Small intestine (tissue), 16 donors: ENCODE measurements at places on chromosomes 2 and 18. TPM values are rescaled to one million over a fixed set of nuclear protein-coding genes. Genes with fewer than 3 reads are reported as not detected.

Gene PCARE
- not detected for polyA plus RNA-seq

Gene STK17B
- polyA plus RNA-seq: 23.2 TPM

Gene FOXI3
- polyA plus RNA-seq: not detected

DNA sequence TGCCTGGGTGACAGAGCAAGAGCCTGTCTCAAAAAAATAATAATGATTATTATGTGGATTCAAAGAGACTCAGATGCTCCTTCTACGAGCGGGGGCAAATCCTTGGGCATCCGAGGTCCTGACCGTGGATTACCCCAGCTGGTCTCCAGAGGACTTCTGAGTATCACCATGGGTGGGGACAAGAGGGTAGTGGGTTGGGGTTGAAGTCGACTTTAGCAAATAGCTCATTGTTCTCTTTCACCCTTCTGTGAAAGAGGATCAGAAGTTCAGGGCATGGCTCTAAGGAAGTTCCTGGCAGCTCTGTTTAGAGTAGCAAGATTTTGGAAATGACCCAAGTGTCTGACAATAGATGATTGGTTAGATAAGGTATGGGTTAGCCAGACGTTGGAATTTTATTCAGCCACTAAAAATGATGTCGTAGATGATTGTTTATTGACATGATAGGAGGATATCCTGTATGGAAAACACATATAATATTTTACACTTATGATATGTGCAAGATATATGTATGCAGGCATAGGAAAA lies 59.0 kb upstream of the SPRED2 start:
- H3K27me3 ChIP-seq: no peaks in the 10 kb centered on the region
- no peak overlapping the region for H3K27ac ChIP-seq

GRCh38 chr18:13617826-13618515 lies 108.4 kb downstream of the FAM210A start:
- H3K4me1 ChIP-seq: no peaks in the 10 kb centered on the region
- no peaks in the 10 kb centered on the region for H3K36me3 ChIP-seq
- H3K27me3 ChIP-seq: no peaks in the 10 kb centered on the region
- H3K4me3 ChIP-seq: no peak overlapping the region
- no peak for DNase-seq

DNA sequence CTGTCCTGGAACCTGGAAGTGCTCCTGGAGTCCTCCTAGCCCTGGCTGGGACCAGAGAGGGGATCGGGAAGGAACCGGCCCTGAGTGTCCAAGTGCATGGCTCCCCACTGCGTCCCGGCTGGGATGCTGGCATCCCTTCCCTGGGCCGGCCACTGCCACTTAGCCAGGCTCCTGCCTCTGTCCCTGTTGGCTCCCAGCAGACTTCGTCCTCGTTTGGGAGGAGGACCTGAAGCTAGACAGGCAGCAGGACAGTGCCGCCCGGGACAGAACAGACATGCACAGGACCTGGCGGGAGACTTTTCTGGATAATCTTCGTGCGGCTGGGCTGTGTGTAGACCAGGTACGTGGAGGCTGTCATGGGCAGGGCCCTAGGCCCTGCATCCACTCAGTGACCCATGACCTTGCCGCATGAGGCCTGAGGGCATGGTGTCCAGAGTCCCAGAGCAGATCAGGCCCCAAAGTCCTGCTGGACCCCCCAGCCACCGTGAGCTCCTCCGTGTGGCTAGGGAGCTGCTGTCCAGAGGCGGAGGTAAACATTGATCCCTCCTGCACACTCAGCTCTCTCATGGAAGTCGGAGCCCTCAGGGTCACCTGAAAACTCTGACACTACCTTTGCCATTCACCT lies 7.1 kb downstream of the ANO7 start:
- DNase-seq: no peak
- H3K4me3 ChIP-seq: no peak overlapping the region
- no peak overlapping the region for H3K27ac ChIP-seq
- no peaks in the 10 kb centered on the region for H3K27me3 ChIP-seq
- no peaks in the 10 kb centered on the region for H3K4me1 ChIP-seq

- no peak overlapping the region for H3K4me3 ChIP-seq
- H3K27ac ChIP-seq: no peak overlapping the region
- no peaks in the 10 kb centered on the region for H3K4me1 ChIP-seq
- DNase-seq: no peak
- H3K36me3 ChIP-seq: peaks cover 13% of the 10 kb centered on the region
Observed at GRCh38 chr18:79755496-79756142, 42.1 kb upstream of the KCNG2 start.
